Dorsolateral prefrontal cortex (tissue), 122 donors: ENCODE measurements at places on chromosomes 6 and 20.

DNA sequence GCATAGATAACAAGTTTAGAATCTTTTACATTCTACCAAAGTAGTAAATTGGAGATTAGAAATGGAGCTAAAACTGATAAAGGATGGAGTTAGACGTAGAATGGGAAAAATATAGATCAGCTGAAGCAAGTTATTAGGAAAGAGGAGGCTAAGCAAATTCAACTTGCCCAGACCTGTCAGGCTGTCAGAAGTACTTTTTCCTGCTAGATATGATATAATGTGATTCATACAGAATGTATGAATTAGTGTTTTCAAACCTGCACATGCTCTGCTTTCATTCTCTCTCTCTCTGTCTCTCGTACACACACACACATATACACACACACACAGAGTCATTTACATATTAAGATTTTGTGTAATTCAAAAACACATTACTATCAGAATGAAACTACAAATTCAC, 133.2 kb upstream of the HDGFL1 start:
- no peak for DNase-seq

DNA sequence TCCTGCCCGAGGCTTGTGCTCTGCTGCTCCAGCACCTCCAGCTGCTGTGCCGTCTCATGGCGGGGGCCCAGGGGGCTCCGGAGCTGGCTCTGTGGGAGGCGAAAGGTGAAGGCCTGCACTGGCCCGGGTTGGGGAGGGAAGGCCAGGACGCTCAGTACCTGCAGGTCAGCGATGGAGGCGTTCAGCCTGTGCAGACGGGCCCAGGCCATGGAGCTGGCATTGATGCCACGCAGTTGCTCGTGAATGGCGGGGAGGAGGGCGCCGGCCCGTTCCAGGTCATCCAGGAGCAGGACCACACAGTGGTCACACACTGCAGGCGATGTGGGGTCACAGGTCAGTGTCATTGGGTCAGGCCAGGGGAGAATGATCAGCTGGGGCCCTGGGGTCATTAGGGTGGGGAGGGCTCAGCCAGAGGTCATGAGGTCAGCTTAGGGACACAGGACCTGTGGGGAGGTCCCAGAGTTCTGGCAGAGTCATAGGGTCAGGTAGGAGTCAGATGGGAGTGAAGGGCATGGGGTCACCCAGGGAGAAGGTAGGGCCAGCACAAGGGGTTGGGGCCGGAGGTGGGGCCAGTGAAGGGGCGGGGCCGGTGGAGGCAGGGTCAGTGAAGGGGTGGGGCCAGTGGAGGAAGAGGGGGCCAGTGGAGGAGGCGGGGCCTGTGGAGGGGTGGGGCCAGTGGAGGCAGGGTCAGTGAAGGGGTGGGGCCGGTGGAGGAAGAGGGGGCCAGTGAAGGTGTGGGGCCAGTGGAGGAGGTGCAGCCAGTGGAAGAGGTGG, 18.0 kb downstream of the ADRM1 start:
- no peak for DNase-seq

DNA sequence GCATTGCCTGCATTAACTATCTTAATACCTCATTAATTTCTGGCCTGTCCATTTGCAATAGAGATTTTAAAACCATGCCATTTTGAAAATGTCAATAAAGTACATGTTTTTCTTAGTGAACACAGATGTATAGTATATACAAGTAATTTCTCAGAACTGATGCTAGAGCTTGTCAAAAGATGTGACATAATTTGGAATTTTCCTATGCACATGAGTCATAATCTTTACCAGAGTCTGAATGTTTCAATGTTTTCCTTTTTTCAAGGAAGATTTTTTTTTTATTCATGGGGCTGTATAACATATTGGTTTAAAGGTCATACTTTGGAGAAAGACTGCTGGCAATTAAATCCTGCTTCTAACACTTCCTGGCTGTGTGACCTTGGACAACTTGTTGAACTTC, 1347.5 kb upstream of the ADGRB3 start:
- no peak for DNase-seq

DNA sequence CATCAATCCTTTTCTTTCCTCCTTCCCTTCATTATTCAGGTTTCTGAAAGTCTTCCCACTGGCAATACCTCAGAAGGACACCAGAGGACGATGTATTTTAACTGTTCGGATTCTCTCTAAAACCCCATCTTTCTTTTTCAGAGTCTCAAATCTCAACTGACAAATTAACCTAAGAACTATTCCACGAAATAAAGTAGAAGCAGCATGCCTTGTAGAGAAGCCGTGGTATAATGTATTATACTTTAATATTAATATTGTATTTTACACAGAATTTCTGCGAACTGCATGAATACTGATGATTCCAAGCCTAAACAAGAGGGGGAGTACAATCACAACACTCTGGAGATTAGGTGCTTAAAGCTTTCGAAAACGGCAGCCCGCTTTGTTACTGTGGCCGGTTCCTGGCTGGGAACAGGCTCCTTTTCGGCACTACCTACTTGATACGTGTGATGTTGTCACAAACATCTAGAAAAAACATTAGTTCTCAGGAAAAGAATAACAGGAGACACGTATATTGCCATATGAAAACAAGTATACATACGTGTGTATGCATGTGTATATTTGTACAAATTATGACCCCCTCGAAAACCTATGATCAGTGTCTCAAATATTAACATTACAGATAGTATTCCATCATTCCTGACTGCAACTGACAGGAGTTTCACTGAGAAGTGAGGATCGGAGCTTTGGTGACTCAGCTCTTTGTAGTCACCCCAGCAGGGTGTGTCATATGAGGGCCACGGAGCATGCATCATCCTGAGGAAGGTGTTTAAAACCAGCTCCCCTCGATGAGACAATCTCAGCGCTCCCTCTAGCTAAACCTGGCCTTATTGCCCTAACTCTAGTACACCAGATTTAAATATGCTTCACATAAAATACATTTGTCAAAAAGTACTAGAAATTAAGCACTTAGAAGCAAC, 319.7 kb upstream of the TCF21 start:
- DNase-seq, result peak; percentile 38

DNA sequence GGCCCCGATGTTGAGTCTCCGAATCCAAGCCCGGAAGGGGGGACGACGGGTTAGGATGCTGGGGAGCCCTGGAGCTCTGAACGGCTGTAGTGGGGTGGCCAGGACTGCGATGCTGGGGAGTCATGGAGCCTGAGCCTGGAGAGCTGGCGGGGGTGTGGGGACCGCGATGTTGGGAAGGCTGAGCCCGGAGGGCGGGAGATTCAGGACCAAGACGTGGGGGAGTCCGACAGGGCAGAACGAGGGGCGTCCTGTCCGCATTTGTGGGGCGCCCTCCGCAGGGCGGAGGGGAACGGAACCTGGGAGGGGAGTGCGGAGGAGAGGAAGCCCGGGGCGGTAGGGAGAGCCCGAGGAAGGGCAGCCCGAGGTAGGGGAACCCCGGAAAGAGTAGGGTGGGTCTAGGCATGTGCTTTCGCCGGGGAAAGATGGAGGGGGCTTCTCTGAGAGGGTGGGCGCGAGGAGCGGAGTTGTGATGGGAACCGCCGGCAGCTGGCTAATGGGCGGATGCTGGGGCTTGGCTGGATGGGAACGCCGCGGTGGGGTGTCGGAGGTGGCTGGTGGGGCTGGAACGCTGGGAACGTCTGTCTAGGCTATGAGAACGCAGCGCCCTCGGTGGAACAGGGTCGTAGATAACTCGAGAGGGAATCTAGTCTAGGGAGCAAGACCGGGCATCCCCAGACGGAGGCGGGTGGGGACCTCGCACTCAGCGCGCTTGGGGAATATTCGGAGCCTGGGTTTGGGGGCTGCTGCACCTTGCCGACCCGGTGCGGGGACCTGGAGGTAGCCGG, 684 bp downstream of the PAQR8 start:
- peak; percentile 32 for DNase-seq

GRCh38 chr20:37471741-37472235, 49.3 kb upstream of the NNAT start:
- DNase-seq, result no peak

- no peak for DNase-seq
Measured at GRCh38 chr6:166492092-166492741, 94.3 kb downstream of the RAMACL start.
